ENCODE measurements at places on chromosomes 5 and 9. TPM values are rescaled to one million over a fixed set of nuclear protein-coding genes. Genes with fewer than 3 reads are reported as not detected.

SLC25A25 gene
- total RNA-seq = 11.8 TPM

GRCh38 chr5:74288448-74289108, 351.9 kb downstream of the ENC1 start:
- no peaks in the 10 kb centered on the region for H3K4me1 ChIP-seq
- H3K27me3 ChIP-seq = no peaks in the 10 kb centered on the region
- DNase-seq = no peak
- H3K4me3 ChIP-seq = no peak overlapping the region

DNA sequence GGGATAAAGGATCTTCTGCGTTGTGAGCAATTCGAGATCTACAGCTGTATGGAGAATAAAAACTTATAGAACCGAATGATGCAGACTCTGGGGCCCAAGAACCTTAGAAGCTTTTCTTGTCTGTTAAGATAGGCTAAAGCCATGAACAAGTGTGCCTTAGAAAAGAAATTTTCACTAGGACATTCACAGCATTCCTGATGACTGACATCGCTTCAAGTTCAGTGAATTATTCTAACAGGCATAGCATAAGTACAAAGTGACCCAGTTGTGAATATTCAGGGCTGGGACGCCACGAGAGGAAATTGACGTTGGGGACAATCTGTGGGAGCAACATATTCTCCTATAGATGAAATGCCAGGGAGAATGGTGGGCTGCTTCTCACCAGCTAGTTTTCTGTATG, 32.0 kb upstream of the PANK3 start:
- H3K36me3 ChIP-seq = no peaks in the 10 kb centered on the region
- H3K4me1 ChIP-seq = no peaks in the 10 kb centered on the region
- DNase-seq = no peak
- H3K27ac ChIP-seq = no peak overlapping the region

DNA sequence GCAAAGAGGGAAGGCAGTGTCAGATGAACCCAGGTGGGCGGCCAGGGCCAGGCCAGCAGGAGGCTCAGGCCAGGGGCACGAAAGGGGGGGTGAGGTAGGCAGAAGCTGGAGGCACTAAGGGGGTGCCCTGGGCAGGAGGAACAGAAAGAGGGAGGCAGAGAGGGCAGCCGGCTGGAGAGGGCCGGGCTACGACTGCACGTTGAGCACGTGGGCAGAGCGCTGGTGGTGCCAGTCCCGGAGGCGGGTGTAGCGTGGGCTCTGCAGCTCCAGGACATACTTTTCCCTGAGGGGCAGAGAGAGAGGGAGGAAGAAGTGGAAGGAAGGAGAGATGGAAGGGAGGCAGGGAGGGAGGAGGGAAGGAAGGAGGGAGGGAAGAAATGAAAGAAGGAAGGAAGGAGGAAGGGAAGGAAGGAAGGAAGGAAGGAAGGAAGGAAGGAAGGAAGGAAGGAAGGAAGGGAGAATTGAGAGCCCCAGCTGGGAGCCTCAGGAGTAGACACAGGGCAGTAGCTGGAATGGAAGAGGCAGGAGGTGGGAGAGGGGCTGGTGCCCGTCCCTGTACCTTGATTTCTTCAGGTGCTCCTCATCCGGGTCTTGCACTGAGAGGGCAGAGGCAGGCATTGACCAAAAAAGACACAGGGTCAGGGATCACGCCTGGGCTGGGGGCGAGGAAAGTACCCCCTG, 7.0 kb downstream of the PDLIM7 start:
- DNase-seq = no peak
- H3K4me3 ChIP-seq = no peak overlapping the region
- H3K36me3 ChIP-seq = peaks cover 79% of the 10 kb centered on the region
- H3K27ac ChIP-seq = no peak overlapping the region

- H3K27me3 ChIP-seq = no peaks in the 10 kb centered on the region
- no peak overlapping the region for H3K27ac ChIP-seq
- no peaks in the 10 kb centered on the region for H3K36me3 ChIP-seq
- no peak overlapping the region for H3K4me3 ChIP-seq
- no peak for DNase-seq
These were observed 84.8 kb upstream of the PAM start for GRCh38 chr5:102670224-102670836.

- H3K27me3 ChIP-seq = no peaks in the 10 kb centered on the region
- H3K4me3 ChIP-seq = no peak overlapping the region
- no peaks in the 10 kb centered on the region for H3K36me3 ChIP-seq
- DNase-seq = no peak
These were observed 48.3 kb downstream of the ATPSCKMT start for GRCh38 chr5:10201223-10201868.

TRAF1 gene
- total RNA-seq = 2.0 TPM

- no peaks in the 10 kb centered on the region for H3K27me3 ChIP-seq
- H3K4me3 ChIP-seq = no peak overlapping the region
- no peak for DNase-seq
- no peaks in the 10 kb centered on the region for H3K36me3 ChIP-seq
- no peaks in the 10 kb centered on the region for H3K4me1 ChIP-seq
- H3K27ac ChIP-seq = no peak overlapping the region
These were observed 11.7 kb upstream of the CARNMT1 start for GRCh38 chr9:75039801-75040200.

DNA sequence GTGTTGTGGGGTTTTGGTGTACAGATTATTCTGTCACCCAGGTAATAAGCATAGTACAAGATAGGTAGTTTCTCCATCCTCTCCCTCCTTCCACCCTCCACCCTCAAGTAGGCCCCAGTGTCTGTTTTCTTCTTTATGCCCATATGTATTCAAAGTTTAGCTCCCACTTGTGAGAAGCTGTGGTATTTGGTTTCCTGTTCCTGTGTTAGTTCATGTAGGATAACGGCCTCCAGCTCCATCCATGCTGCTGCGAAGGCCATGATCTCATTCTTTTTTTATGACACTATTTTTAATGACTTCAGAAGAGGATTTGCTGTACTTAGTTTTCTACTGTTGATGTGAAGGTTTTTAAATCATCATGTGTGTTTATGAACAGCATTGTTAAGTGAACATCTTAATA, 11.9 kb downstream of the CCDC180 start:
- no peak for DNase-seq
- no peaks in the 10 kb centered on the region for H3K4me1 ChIP-seq
- H3K36me3 ChIP-seq = peaks cover 26% of the 10 kb centered on the region
- no peak overlapping the region for H3K27ac ChIP-seq
- H3K4me3 ChIP-seq = no peak overlapping the region

- H3K4me3 ChIP-seq = peak within 1 kb of the TSS; percentile 47
- peak; percentile 66 for DNase-seq
- H3K4me1 ChIP-seq = peaks cover 13% of the 10 kb centered on the region
- H3K36me3 ChIP-seq = no peaks in the 10 kb centered on the region
- no peaks in the 10 kb centered on the region for H3K27me3 ChIP-seq
- peak within 1 kb of the TSS; percentile 5 for H3K27ac ChIP-seq
These were observed at the start of gene PRLR for GRCh38 chr5:35230038-35230611. PRLR (minus strand) TSS chr5:35230487; CDS start chr5:35089620, 140,867 bp downstream.

CCNJL gene
- total RNA-seq = 5.5 TPM

PCDHAC2 gene
- total RNA-seq = 4.1 TPM

GRCh38 chr9:116288658-116289057, 135.1 kb downstream of the PAPPA start:
- no peak overlapping the region for H3K4me3 ChIP-seq
- no peaks in the 10 kb centered on the region for H3K27me3 ChIP-seq
- DNase-seq = no peak
- no peak overlapping the region for H3K27ac ChIP-seq

CEP72 gene
- total RNA-seq = 1.0 TPM

GRCh38 chr5:61620699-61621182, 288.7 kb downstream of the ZSWIM6 start:
- H3K36me3 ChIP-seq = no peaks in the 10 kb centered on the region
- no peaks in the 10 kb centered on the region for H3K4me1 ChIP-seq
- no peak overlapping the region for H3K4me3 ChIP-seq

DNA sequence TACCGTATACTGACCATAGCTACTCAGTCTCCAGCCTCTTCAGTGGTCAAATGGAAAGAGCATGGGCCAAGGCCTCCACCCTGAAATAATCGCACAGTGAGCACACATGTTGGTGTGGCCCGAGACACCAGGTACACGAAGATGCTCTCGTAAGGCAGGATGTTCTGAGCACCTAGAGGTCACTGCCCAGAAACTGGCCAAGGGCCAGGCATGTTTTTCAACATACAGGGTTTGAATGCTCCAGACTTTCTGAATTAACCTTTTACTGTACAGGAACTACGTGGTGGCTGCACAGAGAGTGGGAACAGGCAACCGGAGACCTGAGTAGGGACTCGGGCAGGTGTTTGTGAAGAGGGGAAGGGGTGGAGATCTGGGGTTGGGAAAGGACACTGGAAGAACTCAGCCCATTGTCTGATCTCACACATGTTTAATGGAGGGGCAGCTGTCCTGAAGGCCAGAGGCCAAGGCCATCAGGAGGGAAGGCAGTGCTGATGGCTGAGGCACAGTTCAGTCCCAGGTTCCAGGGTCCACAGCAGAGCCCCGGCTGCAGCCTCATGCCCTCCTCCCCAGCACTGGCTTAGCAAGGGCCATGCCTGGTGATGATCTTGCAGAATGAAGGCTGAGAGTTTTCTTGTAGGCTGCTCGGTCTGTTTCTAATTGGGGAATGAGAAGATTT, 48.5 kb upstream of the ANKRD18A start:
- H3K27me3 ChIP-seq = no peaks in the 10 kb centered on the region
- no peaks in the 10 kb centered on the region for H3K4me1 ChIP-seq
- no peaks in the 10 kb centered on the region for H3K36me3 ChIP-seq

DNA sequence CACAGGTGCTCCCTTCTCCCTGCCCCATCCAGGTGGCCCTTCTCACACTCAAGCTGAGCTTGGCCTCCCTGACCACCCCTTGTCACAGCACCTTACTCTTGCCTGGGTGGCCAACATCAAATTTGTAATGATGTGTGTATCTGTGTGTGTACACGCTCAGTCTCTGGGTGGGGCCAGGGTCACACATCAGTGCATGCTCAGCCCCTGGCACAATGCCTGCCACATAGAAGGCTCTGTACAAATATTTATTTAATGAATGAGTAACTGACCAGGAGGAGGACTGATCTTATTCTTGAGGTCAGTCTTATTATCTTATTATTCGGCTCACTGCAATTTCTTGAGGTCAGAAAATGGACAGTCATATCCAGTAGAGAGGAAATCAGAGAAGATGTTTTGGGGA, 41.3 kb upstream of the HAND1 start:
- no peak overlapping the region for H3K27ac ChIP-seq
- H3K27me3 ChIP-seq = no peaks in the 10 kb centered on the region
- H3K4me3 ChIP-seq = no peak overlapping the region
- no peak for DNase-seq

- no peak overlapping the region for H3K27ac ChIP-seq
- DNase-seq = no peak
- H3K4me3 ChIP-seq = no peak overlapping the region
- H3K4me1 ChIP-seq = no peaks in the 10 kb centered on the region
These were observed 365.9 kb downstream of the MLLT3 start for GRCh38 chr9:20256284-20256948.

ANKRD18A gene
- total RNA-seq = 1.3 TPM

SYK gene
- 3.4 TPM for total RNA-seq

DNA sequence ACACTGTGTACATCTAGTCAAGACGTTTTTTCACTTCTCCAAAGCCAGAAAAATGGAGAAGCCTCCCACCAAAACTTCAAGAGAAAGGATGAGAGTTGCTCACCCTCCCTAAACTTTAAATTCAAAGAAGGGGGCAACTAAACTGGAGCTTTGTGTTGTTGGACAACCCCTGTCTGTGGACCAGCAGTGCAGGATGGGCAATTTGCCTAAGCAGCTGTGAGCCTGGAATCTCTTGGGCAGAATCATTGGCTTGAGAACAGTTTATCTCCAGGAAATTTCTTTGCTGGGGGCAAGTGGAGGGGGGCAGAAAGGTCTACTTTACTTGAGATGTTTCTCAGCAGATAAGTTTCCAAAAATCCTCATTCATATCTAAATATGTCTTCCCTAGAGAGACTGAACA, 151.8 kb downstream of the MUSK start:
- no peaks in the 10 kb centered on the region for H3K27me3 ChIP-seq
- H3K36me3 ChIP-seq = no peaks in the 10 kb centered on the region
- no peak overlapping the region for H3K4me3 ChIP-seq
- no peak overlapping the region for H3K27ac ChIP-seq
- no peak for DNase-seq

DNA sequence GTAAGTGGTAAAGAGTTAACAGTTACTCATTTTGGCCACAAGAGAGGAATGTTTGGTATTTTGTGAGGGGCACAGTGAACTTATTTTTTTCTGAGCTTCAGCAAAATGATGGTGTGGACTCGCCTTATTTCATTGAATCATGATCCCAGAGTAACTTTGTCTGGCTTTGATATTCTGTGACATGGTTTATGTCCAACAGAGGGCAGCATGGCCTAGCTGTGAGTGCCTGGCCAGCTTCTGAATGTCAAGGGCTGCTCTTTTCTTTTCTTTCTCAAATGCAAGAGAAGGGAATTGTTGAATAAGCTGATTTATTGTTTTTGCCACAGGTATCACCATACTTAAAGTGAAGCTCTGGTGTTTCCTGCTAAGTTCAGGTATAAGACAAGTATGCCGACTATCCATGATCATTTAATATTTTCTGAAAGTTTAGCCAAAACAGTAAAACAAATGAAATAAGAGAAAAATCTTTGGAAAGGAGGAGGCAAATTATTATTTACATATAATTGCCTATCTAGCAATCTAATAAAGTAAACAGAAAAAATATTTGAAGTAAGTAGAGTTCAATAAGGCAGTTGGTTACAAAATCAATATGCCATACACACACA, 31.7 kb downstream of the MRPL22 start:
- no peak for DNase-seq
- no peak overlapping the region for H3K4me3 ChIP-seq
- H3K27ac ChIP-seq = no peak overlapping the region
- no peaks in the 10 kb centered on the region for H3K4me1 ChIP-seq
- H3K27me3 ChIP-seq = no peaks in the 10 kb centered on the region

GRCh38 chr9:110049699-110050450, 158.1 kb downstream of the C9orf152 start:
- H3K27ac ChIP-seq = peak overlapping the region; percentile 79
- no peak for DNase-seq
- H3K4me3 ChIP-seq = peak overlapping the region; percentile 65

DNA sequence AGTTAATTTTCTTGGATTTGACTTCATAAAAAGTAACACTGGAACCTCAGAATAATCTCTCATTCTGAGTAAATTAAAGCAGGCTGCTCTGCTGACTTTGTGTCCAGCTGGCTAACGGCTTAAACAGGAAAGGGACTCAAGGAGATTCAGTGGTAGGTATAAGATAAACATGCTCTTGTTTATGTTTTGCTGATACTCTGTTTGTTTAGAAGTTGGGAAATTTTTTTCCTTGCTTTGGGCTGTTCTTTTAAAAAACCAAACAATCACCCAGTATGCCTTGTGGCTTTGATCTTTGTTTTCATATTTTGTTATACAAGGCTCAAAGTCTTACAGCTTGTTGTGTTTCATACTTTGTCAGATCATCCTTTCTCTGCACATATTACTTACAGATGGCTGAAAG, 237.6 kb upstream of the RIOK2 start:
- no peak for DNase-seq
- no peaks in the 10 kb centered on the region for H3K4me1 ChIP-seq
- H3K27ac ChIP-seq = no peak overlapping the region
- no peaks in the 10 kb centered on the region for H3K36me3 ChIP-seq

DNA sequence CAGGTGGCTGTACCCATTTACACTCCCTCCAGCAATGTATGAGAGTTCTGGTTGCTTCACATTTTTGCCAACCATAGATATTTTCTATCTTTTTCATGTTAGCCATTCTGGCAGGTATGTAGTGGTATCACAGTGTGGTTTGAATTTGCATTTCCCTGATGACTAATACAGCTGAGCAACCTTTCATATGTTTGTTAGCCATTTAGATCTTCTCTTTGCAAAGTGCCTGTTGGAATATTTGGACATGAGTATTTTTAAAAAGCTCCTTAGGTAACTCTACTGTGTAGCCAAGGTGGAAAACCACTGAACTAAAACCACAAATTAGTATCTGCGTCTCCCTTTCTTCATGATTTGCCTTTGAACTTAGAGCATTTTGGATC, 31.9 kb downstream of the IRF1 start:
- no peak overlapping the region for H3K27ac ChIP-seq
- H3K4me1 ChIP-seq = peaks cover 48% of the 10 kb centered on the region
- peaks cover 5% of the 10 kb centered on the region for H3K36me3 ChIP-seq

PDE6A gene
- not detected for total RNA-seq
